ENCODE measurements at places on chromosomes 12 and 14.

- no peak for DNase-seq
These were observed 16.7 kb upstream of the LYZ start for GRCh38 chr12:69331519-69331908.

- DNase-seq = no peak
These were observed 22.1 kb upstream of the ARID4A start for GRCh38 chr14:58276208-58276607.

DNA sequence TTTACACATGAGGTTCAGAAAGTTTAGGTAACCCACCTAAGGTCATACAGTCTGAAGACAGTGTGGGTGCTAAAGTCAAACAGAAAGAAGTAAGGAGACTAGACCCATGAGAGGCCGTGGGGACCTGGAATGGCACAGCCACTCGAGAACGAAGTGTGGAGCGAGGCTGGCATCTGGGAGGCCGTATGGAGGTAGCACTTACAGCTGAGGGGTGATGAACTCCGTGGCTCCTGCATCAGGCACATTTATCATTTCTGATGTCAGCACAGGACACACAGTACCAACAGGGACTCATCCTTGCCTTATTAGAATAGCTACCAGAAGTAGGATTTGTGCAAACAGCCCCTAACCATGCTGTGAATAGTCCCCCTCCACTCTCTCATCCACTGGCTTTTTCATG, 30.5 kb downstream of the CRACR2A start:
- no peak for DNase-seq

DNA sequence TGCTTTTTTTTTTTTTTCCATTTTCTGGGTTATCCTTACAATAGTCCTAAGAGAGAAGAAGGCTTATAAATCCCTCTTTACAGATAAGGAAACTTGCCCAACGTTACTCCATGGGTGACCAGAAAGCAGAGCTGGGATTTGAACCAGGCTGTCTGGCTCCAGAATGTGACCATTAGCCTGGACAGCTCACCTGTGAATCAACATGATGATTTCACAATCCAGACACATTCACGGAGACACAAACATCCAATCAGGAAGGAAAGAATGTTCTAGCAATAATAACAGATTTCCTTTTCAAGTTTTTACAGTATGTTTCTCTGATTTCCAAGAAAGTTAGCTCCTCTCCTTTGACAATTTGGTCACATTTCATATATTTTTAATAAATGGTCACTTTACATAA, 118.3 kb downstream of the GALC start:
- DNase-seq = no peak

GRCh38 chr14:63933711-63934110, 80.9 kb downstream of the SYNE2 start:
- no peak for DNase-seq

DNA sequence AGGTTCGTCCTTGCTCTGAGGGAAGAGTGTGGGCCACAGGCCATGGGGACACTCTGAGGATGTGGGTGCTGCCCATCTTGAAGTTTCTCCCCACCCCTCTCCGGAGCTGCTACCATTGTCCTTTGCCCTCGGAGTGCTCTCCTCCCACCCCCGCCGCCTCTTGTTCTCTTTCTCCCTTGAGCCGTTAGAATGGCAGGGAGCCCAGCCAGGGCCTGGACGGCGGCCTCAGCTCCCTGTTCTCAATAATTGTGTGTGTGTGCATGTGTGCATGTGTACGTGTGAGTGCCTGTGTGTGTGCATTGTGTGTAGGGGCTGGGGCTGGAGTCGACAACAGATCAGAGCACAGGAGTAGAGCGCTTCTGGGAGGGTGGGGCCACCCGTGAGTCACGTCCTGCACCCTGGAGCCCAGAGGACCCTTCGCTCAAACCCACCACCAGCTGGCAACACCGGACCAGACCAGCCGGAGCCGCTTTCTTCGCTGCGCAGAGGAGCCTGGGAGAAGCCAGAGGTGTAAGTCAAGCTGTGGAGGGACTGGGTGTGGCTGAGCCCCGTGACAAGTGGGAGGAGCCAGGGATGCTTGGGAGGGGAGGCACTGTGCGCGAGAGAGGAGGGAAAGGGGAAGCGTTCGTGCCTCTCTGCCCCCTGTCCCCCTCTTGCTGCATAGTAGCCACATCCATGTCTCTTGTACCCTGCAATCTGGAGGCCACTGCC, 25.9 kb upstream of the KCNA5 start:
- no peak for DNase-seq

DNA sequence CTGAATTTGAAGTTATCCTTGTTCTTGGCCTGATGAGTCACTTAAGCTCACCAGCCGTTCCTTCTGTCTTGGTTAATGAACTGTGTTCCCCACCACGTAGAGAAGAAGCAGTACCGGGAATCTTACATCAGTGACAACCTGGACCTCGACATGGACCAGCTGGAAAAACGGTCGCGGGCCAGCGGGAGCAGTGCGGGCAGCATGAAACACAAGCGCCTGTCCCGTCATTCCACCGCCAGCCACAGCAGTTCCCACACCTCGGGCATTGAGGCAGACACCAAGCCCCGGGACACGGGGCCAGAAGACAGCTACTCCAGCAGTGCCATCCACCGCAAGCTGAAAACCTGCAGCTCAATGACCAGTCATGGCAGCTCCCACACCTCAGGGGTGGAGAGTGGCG, 68.2 kb downstream of the FRMD6 start:
- DNase-seq = no peak

DNA sequence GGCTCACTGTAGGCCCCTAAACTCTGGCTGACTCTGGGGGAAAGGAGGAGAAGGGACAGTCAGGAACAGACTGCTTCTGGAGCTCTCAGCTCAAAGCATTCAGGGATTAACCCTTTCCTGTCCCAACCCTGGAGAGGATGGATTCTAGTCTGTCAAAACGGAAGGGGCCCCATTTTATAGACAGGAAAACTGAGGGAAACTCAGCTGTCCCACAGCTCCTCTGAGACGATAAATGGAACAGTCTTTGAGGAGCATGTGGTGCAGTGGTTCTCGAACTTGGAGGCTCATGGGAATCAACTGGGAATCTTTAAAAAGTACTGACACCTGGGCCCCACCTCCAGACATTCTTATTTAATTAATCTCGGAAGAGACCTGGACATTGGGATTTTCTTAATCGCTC, 23.7 kb downstream of the SRRM4 start:
- no peak for DNase-seq

GRCh38 chr12:52183544-52183910, 8.3 kb downstream of the KRT80 start:
- DNase-seq = no peak

GRCh38 chr14:65296402-65296801, 116.1 kb upstream of the FUT8 start:
- no peak for DNase-seq

DNA sequence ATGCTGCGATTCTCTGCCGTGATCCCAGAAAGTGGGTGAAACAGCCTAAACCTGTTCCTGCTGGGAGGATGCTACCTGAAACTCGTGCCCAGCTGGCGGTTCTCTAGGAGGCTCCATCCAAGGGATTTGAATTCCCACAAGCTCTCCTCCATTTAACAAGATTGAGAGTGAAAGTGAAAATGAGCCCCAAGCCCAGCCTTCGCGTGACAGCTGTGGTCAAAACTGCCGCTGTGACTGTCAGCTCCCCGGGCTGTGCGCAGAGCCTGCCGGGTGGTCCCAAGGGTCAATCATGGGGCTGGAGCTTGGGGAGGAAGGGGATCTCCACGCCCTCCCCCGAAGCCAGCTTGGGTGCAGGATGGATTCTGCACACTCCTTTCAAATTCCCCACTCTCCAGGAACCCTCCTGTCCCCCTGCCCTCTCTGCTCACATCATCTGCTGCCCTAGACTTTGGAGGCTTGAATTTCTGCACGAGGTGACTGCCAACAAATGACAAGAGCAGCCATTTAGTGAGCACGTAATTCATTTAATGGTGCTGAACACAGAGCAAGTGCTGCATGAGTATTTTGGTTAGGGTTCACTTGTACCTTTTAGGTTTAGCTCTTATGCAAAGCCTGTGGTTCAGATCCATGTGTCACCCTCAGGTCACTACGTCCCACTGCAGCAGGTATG, 5.3 kb downstream of the ASB2 start:
- DNase-seq = no peak

- DNase-seq = no peak
These were observed 131.4 kb upstream of the CCDC175 start for GRCh38 chr14:59707778-59708561.

- no peak for DNase-seq
These were observed 75.7 kb downstream of the SSPN start for GRCh38 chr12:26271024-26271423.

GRCh38 chr12:77575376-77575919, 255.2 kb upstream of the NAV3 start:
- no peak for DNase-seq

GRCh38 chr12:129961091-129961490, 57.3 kb upstream of the TMEM132D start:
- DNase-seq = no peak

DNA sequence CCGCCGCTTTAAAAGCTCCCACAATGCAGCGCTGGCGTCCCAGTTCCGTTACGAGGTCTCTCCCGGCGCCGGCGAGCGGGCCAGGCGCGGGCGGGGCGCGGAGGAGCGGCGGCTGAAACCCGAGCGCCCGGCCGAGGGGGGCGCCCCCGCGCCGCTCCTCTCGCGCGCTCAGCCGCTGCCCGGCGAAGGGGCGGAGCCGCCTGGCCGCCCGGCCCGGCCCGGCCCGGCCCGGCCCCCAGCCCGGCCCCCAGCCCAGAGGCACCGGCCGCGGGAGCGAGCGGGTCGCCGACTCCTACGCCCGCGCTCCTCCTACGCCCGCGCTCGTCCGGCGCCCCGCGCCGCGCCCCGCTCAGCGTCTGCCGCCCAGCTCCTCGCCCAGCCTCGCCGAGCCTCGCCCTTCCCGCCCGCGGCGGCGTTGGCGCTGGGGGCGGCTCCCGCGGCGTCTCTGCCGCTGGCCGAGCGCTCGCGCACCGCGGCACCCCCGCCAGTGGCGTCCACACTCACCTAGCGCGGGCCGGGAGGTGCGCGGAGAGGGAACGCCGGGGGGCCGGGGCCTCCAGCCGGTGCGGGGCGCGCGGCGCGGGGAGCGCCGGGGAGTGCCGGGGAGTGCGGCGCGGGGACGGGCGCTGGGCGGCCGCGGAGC, at the start of gene RASSF8:
RASSF8 (plus strand) TSS at position 255 of the 643 bp plus-strand sequence. CDS start 96,662 bp downstream, outside the sequence.
- peak; percentile 75 for DNase-seq

DNA sequence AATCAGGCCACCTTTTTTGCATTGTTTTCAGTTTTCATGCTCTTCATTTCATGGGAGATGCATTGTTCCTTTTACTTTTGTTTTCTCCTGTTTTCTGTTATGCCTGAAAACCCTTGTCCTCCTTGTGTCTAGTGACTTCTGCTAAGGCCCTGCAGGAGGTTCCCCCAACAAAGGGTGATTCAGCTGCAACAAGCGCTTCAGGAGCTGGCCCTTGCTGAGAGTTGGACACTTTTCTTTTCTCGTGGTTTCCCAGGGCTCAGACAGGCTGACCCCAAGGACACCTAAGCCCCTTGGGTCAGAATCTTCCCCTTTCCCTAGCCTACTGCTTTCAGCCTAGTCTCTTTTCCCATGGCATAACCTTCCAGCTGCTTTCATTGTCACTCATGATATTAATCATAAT, 98.9 kb downstream of the PLXNC1 start:
- DNase-seq = no peak

GRCh38 chr12:117518594-117519270, 157.3 kb upstream of the NOS1 start:
- no peak for DNase-seq

DNA sequence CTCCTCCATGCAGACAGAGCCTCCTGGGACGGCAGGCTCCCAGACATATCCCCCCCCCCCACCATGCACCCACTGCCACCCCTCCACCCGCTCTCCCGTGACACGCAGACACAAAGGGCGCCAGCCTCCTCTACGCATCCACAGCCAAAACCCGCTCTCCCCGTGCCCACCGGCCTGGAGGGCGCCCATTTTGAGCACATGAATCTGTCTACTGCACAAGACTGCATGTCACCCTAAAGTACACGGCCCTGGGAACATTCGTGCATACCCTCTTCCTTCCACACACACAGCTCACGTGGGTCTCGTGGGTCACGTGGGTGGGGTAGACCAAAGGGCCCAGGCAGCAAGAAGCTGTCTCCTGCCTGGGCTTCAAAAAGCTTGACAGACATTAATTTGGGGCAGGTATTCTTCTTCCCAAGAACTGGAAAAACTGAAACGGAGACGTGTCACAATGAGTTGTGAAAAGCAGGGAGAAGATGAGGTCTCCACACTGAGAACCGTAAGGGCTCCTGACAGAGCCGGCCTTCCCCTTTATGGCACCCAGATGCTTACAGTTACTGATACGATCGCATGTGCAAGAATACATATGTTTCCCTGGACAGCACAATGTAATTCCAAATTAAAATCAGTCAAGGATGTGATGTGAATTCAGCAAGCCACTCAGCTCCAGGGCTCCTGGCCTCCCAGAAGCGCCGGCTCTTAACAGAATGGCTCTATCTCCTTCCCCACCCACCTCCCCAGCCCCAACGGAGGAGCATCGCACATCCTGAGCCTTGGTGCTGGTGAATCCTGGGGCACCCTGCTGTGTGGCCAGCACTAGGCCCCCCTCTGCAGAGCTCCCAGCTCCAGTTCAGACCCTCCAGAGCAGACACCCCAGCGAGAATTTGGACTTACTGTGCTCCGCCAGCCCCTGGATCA, 1.9 kb downstream of the TGFB3 start:
- no peak for DNase-seq
